ENCODE measurements at places on chromosomes 11 and 22. TPM values are rescaled to one million over a fixed set of nuclear protein-coding genes. Genes with fewer than 3 reads are reported as not detected.

GRCh38 chr11:65552388-65552951 lies 5.7 kb downstream of the LTBP3 start:
- no peak for DNase-seq

- DNase-seq: no peak
Measured at GRCh38 chr11:130115218-130115617, 44.4 kb upstream of the ST14 start.

DNA sequence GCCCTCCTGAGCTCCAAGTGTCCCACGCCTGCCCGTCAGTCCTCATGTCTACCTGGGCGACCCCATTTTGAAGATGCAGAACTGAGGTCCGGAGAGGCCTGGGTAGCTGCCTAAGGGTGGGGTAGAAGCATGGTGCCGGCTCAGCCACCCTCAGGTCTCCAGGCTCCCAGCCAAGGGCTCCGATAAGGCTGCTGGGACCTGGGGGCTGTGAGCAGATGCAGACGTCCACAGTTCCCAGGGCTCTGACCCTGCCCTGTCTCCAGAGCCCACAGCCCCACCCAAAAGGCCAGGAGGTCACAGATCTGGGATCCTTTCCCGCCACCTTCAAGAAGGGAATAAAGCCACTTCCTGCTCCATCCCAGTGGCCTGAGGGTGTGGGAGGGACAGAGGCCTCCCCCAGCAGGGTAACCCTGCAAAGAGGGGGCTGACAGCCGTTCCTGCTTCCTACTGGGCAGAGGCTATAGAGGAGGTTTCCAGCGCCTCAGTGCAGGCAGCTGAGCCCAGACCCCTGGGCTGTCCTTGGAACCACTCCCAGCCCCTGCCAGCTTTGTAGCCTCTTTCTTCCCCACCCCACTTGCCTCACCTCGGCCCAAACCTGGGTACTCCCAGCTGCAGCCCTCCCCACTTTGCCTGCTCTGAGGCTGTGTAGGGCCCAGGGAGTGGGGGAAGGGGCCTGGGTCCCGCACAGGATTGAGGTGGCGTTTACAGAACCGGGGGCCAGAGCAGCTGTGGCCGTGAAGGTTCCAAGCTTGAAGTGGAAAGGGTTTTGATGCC lies 85.5 kb downstream of the CDKN1C start:
- no peak for DNase-seq

DNA sequence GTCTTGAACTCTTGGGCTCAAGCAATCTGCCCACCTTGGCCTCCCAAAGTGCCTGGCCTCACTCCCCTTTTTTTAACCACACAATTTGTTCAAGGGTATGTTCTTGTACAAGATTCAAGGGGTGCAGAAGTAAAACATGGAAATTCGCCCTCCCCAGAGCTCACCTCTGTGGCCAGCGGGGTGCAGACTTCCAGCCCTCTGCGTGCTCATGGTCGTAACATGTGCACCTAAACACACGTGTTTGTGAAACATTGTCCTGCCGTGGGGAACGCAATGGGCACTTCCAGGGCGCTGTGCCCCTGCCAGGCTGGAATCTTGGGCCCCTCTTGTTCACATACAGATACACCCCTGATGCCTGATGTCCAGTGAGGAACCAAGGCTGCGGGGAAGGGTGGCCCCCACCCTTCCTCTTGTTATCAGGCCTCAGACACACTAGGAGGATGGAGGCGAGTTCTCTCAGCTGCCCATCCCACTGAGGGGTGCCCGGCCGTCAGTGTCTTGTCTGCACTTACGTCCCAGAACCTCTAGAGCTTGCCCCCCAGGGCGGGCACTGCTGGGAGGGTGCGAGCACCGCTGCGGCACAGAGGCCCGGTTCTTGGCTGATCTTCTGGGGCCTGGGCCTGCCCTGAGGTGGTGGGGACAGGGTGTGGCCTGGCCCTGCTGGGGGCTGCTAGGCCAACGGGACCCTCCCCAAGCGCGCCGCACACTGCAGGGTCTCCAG lies 4.1 kb upstream of the EPS8L2 start:
- no peak for DNase-seq

DNA sequence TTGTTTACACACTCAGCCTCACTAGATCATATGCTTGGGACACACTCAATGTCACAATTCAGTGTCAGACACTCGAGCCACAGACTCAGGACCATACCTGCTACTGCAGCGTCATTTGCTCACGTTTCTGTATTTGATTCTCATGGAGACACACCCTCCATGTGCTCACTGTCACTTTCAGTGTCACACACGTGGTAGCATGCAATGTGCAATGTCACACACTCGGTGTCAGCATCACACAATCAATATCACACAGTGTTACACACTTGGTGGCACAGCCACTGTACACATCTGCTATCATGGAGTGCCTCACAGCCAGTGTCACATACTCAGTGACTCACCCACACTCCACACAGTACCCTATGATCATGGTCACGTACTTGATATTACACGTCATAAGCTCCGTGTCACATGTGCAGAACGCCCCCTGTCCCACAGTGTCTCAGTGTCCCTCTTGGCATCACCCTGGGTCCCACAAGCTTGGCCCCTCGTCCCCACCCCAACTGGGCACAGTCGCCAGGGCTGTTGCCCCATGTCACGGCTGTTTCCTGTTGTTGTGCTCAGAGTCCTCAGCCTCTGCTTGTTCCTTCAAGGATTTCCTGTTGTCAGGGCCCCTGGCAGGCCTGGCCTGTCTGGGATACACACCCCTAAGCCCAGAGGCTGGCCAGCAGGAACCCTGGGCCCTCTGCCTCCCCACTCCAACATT lies 49.6 kb downstream of the PDE2A start:
- no peak for DNase-seq

DNA sequence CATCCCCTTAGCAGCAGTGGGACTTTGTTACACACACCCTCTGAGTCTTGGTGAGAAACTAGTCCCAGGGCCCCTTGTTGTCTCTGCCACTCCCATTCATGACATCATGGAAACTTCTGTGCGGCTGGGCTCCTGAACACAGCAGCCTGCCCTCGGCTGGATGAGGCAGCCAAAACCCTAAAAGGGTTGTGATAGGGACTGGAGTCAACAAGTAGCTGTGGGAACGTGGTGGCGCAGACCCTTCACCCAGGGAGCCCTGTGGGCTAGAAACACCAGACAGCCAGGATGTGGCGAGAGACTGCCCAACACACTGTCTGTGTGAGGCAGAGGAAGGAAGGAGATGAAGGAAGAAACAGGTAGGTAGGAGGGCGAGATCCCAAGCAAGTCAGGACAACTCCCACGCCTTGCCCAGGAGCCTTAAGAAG lies 3.9 kb downstream of the CD3D start:
- peak; percentile 95 for DNase-seq

DNA sequence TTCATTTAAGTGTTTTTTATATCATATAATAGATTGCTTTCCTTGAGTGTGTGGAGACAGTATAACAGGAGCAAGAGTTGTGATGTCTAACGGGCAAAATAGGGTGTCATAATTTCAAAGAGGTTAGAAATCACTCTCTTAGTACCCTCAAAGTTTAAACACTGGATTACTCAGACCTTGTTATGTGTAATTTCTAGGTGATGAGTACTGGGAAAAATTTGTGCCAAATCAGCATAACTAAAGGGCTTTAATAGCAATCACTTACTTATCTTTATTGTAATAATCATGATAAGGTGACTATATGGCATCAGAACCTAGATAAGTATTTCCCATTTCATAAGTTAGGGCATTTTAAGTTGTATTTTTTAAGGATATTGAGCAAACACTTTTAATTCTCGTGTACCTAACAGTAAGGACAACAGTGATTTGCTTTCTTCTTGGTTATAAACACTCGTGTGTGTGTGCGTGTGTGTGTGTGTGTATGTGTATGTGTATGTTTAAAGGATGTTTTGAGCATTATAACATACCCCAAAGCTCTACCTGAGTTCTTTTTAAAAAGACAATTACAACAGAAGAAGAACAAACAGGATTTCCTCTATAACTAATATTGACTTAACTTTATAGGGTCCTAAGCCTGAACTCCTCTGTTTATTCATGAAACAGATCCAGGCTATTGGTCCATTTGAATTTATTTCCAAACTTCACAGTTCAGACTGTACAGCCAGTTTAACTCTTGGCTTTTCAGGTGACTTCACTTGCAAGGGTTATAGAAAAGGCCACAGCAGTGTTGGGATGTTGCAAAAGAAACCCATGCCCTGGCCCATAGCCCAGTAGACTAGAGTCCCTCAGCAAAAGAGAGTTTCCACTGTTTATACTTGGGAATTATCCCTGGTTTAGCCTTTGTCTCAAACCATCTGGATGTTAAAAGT lies 23.7 kb upstream of the PDE3B start:
- DNase-seq: no peak

DNA sequence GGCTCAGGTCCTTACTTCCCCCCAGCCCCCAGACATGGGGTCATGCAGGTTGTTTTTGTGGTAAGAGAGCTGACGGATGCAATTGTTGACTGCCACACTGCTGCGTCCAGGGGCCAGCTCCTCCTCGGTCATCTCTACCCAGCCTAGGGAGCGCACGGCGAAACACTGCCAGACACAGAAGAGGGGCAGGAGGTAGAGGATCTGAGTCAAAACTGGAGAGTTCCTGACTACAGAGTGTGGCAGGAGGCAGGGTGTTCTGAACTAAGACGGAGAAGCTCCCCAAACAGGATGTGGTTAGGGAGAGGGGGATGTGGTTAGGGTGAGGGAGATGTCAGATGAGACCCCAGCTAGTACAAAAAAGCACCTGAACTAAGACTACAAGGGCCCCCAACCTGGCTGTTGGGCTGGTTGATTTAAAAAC lies 12.3 kb downstream of the SMPD1 start:
- DNase-seq: peak; percentile 88

DNA sequence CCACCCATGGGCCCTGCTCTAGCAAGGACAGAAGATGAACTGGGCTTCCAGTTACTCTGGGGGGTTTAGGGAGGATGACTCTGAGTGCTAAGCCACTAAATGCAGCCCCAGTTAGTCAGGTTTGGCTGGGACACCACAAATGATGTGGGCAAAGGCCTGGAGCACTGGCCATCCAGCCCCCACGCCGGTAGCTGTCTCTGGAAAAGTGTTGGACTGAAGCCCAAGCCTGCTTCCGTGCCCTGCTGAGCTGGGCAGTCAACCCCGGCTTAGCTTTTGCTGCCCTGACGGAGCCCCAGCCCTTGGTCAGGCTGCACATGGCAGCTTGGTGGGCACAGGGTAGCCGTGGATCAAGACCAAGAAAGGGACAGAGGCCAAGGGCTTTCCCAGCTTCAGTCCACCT lies 5.7 kb upstream of the GSTP1 start:
- no peak for DNase-seq

DNA sequence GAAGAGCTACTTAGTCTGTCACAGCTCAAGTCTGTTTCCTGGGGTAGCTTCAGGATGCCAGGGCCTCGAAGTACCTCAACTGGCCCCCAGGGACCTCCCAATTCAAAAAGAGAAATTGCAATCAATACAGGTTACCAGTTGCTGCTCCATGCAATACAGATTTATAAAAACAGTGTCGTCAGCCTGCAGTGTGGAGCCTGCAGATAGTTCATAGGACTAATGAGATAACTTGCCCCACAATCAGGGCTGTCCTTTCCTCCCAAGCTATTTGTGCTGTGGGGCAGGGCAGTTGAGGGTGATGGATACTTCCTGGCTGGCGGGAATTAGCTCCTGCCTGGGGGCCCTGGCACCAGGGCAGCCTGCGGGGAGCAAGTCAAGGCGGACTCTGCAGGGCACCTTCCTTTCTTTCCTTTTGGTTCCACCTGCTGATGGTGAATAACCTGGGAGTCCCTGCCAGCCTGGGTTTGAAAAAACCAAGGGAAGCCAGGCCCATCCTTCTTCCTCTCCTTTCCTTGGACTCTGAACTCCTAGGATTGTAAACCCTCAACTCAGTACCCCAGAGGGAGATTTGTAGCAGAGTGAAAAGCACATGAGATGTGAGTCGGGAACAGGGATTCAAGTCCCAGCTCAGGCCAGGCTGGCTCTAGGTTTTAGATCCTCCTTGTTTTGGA lies 216.6 kb downstream of the CEP164 start:
- no peak for DNase-seq

- DNase-seq: no peak
Measured at GRCh38 chr11:134038897-134039470, 29.9 kb upstream of the JAM3 start.

- DNase-seq: no peak
Measured at GRCh38 chr22:32335471-32335870, 22.2 kb upstream of the RFPL3 start.

DNA sequence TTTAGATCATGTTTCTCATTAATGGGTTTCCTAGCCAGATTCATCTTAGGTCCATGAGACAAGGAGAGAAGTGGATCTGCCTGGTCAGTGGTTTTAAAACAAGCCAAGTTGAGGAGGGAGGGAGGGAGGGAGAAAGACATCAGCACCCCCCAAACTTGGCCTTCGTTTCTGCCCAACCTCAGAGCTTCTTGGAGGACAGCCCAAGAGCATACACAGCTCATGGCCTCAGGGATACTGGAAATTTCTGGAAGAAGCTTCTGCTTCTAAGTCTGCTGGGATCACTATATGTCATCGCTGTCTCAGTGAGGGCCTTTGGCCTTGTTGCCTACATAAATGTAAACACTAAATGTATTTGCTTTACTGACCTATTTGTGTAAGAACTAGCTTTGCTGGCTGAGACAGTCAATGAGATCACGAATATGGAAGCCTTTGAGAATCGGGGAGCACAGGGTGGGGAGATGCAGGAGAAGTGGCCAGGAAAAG lies 375.1 kb downstream of the BUD13 start:
- DNase-seq: no peak

DNA sequence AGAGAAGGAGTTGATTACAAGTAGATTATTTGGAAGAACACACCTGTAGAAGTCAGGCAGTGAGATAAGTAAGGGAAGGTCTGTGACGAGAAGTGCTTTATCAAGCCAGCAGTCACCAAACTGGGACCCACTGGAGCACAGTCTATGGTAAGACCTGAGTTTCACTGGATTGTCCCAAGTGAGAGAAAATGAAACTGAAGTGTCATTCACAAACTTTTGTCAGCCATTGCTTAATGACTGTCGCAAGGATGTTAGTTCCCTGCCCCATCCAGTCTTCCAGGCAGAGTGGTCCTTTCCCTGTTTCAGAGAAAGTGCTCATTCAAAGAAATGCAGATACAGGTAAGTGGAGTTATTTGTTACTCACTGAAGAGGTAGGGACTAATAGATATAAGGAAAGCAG lies 728.0 kb upstream of the TENM4 start:
- DNase-seq: no peak

GRCh38 chr11:86671531-86672006 lies 847 bp downstream of the ME3 start:
- no peak for DNase-seq

CD3D gene
- 346 TPM for total RNA-seq

PRMT3 gene
- 33.2 TPM for total RNA-seq

MPZL2 gene
- total RNA-seq: 15.8 TPM

SLC22A12 gene
- not detected for total RNA-seq

SYT12 gene
- not detected for total RNA-seq

HBG1 gene
- not detected for total RNA-seq

SWAP70 gene
- 7.7 TPM for total RNA-seq

MAPK8IP2 gene
- total RNA-seq: 0.19 TPM

NXPE2 gene
- total RNA-seq: not detected

All from activated CD4-positive, alpha-beta memory T cell treated with anti-CD3 and anti-CD28 coated beads for 36 hours (primary cell).